ENCODE measurements at places on chromosomes 6 and 20.
A peak's percentile ranks its signal among the peaks of the same experiment; 100 is the strongest.

DNA sequence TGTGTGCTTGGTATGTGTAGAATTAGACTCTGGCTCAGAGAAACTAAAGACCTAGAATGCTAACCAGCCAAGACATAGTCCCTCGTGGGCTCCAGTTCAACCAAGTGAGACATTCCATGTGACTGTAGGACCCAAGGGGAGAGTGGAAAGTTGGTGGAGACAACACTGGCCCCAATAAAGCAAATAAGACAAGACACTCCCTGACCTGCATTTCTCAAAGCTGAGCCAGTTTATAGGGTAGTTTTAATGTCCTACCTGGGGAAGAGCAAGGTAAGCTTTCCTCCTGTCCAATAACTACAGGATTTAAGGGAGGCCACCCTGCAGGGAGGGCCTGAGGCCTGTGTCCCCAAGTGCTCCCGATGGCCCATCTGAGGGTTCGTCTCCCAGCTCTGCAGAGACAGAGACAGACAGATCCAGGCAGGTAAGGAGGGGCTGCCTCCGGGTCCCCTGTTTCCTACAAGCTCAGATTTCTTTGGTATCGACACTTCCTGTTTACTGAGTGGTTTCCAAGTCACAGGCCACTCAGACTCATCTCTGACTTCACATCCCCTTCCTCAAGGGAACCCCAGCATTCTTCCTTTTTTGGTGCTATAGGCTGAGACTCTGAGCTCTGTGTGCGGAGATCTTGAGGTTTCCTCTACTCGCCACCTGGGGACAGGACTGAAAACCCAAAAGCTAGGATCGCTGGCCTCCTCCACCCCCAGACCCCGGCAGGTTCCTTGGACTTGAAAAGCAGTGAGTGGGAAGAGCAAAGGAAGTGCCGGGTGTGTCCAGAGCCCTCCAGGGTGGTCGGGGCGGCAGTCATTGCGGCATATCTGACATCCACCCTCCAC lies 92.4 kb downstream of the PRND start:
- DNase-seq: peak; percentile 81

DNA sequence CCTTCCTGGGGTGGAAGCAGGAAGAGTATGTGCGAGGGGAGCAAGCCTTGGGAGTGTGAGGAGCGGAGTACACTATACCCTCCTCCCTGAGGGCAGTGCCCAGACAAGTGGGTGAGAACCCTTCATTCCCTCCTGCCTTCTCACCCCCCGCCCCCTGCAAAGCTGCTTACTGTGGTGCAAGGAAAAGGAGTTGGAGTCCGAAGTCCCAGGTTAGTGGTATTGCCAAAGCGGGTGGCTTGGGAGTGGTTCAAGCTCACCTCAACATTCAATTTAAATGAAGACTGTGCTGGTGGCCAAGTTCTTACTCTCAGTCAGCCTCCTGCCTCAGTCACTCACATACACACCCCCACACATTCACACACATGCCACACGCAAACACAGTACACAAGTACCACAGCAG lies 74.7 kb upstream of the PRDM1 start:
- DNase-seq: no peak

DNA sequence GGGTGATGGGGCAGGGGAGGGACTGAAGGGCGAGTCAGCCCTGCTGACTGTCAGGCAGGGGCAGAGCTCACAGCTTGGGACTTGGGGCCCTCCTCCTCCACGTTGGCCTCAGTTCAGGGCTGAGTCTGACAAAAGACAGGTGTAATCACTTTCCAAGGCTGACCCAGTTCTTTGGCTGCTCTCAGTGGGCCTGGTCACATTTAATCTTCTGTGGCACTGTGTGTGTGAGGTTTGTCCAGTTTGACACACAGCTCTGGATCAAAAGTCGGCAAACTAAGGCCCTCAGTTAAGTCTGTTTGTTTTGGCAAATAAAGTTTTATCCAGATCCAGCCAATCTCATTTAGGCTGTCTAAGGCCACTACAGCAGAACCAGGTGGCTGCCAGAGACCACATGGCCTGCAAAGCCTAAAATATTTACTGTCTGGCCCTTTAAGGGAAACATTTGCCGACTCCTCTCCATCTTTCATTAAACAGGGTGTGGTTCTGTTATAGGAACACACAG lies 5.1 kb upstream of the MAP1LC3A start:
- no peak for DNase-seq

DNA sequence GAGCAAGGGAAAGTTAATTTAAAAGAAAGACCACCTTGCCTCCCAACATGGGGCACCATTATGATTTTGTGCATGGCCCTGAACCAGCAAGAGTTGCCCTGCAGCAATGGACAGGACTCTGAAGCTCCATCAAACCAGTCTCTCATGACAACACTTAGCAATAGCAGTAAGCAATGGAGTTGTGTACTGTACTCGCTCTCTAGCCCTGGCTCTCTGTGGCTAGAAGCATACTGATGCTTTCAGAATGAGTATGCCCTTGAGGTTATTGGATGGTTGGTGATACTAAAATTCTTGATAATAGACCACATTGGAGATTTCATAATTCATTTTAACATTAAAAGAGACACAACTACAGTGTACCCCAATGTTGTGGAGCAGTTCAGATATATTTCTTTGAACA lies 23.2 kb upstream of the LMBRD1 start:
- no peak for DNase-seq

DNA sequence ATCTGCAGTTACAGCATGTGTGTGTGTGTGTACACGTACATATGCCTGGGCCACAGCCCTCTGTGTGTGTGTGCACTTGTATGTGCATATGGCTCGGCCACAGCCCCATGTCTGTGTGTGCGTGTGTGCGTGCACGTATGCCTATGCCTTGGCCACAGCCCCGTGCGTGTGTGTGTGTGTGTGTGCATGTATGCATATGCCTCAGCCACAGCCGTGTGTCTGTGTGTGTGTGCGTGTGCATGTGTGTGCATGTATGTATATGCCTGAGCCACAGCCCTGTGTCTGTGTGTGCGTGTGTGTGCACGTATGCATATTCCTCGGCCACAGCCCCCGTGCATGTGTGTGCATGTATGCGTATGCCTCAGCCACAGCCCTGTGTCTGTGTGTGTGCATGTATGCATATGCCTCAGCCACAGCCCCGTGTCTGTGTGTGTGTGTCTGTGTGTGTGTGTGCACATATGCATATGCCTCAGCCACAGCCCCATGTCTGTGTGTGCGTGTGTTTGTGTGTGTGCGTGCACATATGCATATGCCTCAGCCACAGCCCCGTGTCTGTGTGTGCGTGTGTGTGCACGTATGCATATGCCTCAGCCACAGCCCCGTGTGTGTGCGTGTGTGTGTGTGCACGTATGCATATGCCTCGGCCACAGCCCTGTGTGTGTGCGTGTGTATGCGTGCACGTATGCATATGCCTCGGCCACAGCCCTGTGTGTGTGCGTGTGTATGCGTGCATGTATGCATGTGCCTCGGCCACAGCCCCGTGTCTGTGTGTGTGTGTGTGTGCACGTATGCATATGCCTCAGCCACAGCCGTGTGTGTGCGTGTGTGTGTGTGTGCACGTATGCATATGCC lies 14.6 kb upstream of the C20orf204 start:
- no peak for DNase-seq

- DNase-seq: no peak
These were observed 118.3 kb upstream of the HEY2 start for GRCh38 chr6:125631165-125631564.

DNA sequence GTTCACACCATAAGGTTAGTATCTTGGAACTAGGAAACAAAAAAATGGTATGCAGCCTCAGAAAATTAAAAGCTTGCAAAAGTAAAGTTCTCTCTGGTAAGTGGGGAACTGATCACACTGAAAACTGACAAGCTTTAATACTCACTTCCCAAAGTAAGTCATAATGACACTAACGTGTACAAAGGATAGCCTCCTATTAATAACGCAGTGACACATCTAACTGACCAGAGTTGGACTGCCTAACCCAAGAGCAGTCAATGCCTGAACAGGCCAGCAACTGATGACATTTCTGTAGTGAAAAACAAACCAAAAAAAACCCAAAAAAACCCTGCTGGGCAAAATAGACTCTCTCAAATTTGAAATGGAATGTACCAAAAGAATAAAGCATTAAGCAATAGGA lies 30.7 kb downstream of the CHD6 start:
- DNase-seq: no peak

GRCh38 chr20:6703656-6704055 lies 63.8 kb upstream of the BMP2 start:
- no peak for DNase-seq

- no peak for DNase-seq
These were observed 161.2 kb downstream of the KCNQ5 start for GRCh38 chr6:72783035-72783434.

GRCh38 chr20:50788045-50788991 lies 6.5 kb upstream of the BCAS4 start:
- peak; percentile 36 for DNase-seq

DNA sequence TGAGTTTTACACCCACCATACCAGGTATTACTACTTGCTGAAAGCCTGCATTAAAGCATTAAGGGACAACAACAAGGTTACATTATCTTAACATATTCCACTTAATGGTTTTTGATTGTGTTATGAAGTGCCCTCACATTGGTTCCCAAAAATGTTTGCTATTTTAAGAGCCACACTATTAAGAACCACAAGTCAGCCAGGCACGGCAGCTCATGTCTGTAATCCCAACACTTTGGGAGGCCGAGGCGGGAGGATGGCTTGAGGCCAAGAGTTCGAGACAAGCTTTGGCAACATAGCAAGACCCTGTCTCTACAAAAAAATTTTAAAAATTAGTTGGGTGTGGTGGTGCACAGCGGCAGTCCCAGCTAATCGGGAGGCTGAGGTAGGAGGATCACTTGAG lies 28.2 kb downstream of the ATXN1 start:
- DNase-seq: no peak

GRCh38 chr20:61447952-61448351 lies 195.9 kb downstream of the CDH4 start:
- DNase-seq: no peak

DNA sequence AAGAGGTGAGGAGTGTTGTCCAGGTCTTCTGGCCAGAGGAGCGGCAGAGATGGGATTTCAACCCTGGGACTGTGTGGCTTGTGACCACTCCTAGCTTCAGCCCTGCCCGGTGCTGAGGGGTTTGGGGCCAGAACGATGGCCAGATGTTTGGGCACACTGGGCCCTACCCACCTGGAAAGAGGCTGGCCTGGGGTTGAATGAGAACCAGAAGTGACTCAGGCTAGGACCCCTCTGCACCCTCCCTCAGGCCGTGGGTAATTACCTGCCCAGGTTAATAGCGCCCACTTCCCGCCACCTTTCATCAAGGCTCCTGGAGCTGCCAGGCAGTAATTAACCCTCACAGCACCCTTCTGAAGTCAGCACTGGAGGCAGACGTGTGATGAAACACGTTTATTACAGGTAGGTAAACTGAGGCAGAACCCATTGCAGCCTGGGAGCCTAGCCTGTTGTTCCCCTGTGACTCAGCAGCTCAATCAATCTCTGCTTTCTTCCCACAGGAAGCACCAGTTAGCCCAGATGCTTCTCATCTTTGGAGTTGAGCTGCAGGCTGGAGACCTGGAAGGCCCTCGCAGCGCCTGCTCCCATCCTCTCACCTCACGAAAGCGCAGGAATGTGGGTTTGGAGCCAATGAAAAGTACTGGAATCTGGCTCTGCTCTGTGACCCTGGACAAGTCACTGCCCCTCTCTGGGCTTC lies 120.8 kb downstream of the CEBPB start:
- DNase-seq: no peak

GRCh38 chr6:15516923-15517560 lies 145.8 kb downstream of the DTNBP1 start:
- DNase-seq: no peak

DNA sequence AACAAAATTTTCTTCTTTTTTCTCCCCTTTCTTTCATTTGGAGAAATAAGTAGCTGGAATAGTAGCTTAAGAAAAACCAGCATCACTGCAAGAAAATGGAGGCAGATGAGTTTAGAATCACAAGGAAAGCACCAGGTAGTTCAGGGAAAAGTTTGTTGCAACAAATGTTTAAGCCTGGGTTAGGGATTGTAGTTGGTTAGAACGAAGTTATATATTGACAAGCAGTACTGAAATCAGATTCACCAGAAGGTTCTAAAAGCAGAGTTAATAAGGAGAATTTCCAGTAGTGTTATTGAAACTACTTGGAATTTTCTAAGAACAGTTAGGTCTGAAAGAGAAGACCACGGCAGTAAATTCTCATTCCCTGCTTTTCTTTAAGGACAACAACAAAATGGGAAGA lies 70.2 kb downstream of the BMP2 start:
- no peak for DNase-seq

DNA sequence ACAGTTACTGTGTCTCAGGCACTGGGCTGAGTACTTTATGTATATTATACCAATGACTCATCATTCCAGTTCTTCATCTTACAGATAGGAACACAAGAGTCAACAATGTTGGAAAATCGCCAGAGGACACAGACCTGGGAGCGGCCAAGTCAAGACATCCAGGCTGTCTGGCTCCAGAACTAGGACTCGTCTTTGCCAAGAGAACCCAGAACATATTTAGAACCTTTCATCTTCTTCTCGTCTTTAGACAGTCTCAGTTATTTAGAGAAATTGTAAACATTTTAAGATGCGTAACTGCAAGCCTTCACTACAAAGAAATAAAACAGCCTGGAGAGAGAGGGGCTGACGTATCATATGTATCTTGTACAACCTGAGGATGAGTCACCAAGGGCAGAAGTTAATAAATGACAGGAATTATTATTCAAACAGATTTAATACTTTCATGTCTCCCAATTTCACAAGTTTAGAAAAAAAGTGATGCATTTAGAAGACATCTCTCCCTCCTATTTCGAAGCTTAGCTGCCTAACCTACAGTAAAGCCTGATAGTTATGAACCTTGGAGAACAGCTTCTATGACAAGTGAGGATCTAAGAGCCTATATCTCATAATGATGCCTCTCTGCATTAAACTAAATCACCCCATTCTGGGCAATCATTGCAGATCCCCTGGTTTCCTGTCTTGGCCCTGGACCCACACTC lies 43.4 kb downstream of the SLC22A3 start:
- DNase-seq: no peak

DNA sequence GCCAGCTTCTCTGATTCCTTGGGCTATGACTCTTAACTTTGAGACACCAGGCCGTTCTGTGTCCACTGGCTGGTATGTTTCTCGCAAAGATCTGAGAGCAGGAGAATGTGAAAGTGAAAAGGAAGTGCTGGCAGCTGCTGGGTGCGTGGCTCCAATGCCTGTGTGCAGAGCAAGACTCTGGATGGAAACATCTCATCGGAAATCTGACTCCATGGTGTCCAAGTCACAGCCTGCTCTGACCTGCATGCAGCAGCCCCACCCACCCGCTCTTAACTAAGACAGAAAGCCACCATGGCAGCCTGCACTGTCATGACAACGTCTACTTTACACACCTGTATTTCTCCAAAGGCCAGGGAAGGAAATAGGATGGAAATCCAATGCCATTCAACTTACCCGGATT lies 66.3 kb upstream of the MPC1 start:
- DNase-seq: no peak

Data from activated effector memory CD4-positive, alpha-beta T cell treated with anti-CD3 and anti-CD28 coated beads, Interleukin-2, amount 50 U/mL, for 16 hours (primary cell).